Neural crest cell (in vitro differentiated cells): ENCODE measurements at places on chromosomes 4 and X.

- DNase-seq: no peak
These were observed 174.0 kb upstream of the PRPS2 start for GRCh38 chrX:12617241-12617640.

DNA sequence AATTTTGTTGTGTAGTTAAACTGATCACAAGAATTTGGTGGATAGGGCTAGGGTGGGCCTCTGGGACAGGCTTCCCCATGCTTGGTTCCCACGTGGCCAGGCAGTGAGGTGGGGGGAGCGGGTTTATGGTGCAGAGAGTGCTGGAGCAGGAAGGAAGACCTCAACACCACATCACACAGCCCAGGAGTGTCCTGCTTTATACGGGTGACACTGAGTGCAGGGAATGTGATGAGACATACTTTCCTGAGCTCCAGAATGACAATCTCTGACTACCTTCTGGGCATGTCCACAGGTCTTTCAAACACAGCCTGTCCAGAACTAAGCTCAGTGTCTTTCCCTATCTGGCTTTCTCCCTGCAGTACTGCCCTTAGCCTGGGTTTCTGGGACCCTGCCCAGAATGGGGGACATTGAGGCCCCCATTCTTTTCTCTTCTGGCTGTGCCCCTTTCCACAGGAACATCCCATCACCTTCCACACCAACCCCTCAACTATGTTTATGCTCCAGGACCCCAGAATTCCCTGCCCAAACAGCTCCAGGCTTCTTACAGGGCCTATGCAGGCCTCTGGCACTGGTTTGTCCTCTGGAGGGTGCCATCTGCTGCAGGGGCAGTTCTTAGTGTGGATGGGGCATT is 36.5 kb upstream of the RASL11B start:
- DNase-seq: no peak

DNA sequence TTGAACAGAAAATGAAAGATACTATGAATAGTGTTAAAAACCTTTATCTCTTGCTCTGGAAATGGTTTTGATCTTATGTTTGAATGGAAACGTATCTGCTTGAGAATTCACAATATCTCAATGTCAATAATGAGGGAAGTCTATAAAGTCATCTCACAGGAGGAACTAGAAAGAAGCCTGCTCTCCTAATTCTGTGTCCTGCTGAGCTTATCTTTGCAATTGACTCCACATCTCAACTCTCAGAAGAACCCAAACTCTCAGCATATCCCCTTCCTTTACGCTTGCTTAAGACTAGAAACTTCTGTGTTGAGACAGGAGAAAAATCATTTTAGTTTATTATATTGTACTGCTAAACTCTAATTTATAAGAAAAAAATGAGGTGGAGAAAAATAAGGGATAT is 8.3 kb upstream of the PF4V1 start:
- no peak for DNase-seq

GRCh38 chrX:250965-251364 is 30.2 kb upstream of the PLCXD1 start:
- no peak for DNase-seq

DNA sequence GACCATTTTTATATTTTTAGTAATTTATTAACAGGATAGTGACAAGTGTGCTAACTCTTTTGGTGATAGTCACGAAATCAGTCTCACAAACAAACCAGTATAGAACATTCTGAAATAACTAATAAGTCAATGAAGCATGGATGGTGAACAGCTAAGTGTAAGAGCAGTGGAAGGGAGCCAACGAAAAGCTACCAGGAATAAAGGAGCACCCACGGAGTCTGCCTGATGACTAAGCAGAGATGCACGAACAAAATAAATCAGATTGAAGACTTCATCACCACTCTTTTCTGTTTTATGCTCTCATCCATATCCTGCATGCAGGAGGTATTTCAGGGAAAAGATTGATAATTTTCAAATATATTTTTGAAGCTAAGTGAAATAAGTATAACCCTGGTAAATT is 891.1 kb upstream of the HS3ST1 start:
- no peak for DNase-seq

DNA sequence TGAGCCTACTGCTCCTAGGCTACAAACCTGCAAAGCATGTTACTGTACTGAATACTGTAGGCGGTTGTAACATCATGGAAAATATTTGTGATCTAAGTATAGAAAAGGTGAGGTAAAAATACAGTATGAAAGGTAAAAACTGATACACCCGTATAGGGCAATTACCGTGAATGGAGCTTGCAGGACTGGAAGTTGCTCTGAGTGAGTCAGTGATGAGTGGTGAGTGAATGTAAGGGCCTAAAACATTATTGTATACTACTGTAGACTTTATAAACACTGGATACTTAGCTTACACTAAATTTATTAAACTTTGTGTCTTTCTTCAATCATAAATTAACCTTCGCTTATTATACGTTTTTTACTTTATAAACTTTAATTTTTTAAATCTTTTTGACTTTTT is 3.7 kb downstream of the KIF4A start:
- DNase-seq: no peak

- DNase-seq: no peak
These were observed 122.0 kb downstream of the NSUN7 start for GRCh38 chr4:40871695-40872250.
